ENCODE measurements at places on chromosomes 1 and 21.

DNA sequence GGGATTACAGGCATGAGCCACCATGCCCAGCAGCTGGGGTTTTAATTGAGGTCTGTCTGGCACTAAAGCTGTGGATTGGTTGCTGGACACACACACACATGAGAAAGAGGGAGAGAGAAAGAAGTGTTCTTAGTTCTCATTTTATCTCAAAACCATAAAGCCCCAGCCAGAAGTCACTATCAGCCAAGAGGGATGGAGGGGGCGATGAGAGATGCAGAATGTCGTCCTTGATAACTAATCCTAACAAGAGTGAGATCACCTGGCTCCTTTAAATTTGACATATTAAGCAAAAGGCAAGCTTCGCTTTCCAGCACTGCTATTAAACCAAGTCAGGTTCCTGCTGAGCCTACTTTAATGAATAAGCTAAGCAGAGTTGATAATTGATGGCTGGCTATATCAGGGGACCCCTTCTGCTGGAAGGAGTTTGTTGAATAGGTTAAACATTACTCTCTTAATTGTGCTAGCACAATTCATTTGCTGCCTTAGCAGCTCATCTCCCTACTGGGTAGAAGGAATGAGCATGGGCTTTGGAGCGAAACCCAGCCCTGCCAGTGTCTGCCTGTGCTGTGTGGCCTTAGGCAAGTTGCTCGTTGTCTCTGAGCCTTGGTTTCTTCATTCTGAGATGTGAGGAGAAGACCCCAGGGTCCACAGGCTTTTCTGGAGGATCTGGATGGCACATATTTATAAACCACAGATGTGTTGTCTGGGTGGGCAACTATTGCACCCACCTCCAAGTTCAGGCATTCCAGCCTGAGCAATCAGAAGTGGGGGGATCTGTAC is 50.8 kb downstream of the ALPL start:
- no peak for DNase-seq

- peak; percentile 70 for DNase-seq
Observed at GRCh38 chr1:1777950-1778662, at the start of gene NADK. TSS of gene NADK (minus strand) at chr1:1778470. CDS start at chr1:1765406, 13,064 bp downstream.

- DNase-seq, result no peak
Observed at GRCh38 chr1:193629875-193630274, 443.5 kb upstream of the B3GALT2 start.

- DNase-seq, result no peak
Observed at GRCh38 chr1:149927056-149927562, 494 bp downstream of the SF3B4 start.

DNA sequence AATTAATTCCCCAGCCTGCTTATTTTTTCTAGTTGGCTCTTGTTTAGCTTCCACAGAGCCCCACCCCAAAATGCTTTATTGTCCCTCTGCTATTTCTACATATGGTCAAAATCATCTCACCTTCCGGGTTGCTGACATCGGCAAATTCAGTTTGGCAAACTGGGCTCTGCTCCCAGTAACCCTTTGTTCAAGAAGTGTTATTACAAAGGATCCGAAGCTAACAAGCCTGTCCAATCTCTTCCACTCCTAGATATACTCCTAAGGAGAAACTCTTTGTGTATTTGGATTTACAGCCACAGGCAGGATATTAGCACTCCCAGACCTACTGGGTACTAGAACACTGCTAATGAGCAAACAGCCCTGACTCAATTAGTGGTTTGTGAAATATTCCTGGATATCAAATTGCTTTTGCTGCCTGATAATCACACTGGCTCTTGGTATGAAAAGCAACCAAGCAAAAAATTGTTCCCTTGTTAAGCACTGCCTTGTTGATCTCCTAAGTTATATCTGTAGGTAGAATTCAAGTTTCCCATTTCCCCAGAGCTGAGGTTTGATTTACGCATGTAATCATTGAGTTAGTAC is 4.0 kb downstream of the JUN start:
- DNase-seq, result no peak

- DNase-seq, result peak; percentile 37
Observed at GRCh38 chr1:200738327-200738948, at the start of gene CAMSAP2. TSS of gene CAMSAP2 (plus strand) at chr1:200738893. CDS start at chr1:200739828, 935 bp downstream.

DNA sequence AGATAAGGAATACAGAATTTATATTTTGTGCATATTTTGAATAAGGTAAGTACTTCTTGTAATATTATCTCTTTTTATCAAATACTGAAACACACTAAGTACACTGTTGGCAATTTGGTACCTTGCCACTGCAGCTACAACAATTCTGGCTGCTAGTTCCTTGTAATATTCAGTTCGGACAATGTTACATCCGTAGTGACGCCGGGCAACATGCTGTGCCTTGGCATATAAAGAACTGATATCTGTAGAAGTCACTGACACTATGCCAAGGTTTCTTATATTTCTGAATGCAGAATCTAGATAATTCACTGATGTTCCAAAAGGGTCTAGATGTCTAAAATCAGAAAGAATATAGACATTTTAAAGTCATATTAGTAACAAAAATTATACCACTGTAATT is 17.5 kb downstream of the TRMT1L start:
- no peak for DNase-seq

DNA sequence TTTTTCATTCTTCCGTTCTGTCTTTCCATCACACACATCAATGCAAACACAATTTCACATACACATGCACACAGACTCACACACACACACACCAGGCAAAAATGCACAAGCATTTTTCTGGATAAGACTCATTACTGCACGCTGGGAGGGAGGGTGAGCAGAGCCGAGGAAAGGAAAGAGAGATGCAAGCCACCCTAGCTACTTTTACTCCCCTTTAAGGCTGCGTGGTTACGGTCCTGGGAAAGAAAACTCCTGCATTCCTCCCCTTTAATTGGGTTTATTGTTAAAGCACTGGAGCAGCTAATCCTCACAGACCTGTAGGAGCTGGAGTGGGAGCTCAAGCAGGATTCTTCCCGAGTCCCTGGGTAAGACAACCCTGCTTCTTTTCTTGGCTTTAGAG is at the start of gene CAMK1G:
TSS of gene CAMK1G (plus strand) at position 307 of the 400 bp plus-strand sequence. CDS start 11,270 bp downstream, outside the sequence.
- DNase-seq, result no peak

All from stimulated activated CD8-positive, alpha-beta memory T cell treated with anti-CD3 and anti-CD28 coated beads, Interleukin-2, amount 100 ng/mL, for 48 hours (primary cell).